Activated CD4-positive, alpha-beta T cell treated with anti-CD3 and anti-CD28 coated beads, Interleukin-10, Interleukin-2, amounts not matched to agents 100 ng/mL and 50 ng/mL, durations not matched to agents 16 hours and 8 hours (primary cell): ENCODE measurements at places on chromosomes 1 and 21.
A peak's percentile ranks its signal among the peaks of the same experiment; 100 is the strongest.

DNA sequence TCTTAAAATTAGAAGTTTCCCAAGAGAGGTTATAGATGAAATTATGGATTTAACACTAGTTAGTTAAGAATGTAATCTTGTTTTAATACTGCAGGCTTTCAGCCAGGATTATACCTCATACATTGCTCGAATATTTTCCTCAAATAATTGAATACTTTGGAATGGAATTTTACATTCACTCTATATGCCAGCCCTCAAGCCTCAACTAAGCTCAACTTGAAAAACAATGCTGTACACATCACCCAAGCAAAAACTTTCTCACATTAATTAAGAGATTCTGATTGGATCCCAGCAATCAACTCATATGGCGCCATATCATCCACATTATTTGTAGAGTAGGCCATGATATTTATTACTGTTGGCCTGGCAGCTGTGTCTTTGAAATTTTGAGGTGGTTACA, 710.7 kb upstream of the ADAMTS5 start:
- no peak for DNase-seq

GRCh38 chr1:56357927-56358690, 221.3 kb downstream of the PLPP3 start:
- DNase-seq: no peak

DNA sequence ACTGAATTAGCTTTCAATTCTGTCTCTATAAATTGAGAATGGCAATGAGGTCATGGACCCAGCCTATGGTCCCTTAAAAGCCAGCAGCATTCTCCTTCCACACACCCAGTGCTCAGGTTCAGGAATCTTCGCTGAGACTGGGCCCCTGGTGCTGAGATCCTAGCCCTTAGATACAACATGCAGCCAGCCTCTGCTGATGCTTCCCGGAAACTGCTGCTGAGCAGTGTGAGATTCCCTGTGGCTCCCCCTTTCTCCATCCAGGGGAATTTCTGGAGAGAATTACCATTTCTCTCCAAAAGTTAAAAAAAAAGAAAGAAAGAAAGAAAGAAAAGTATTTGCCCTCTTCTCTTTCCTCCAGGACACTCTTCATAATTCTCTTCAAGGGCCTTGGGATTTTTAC, 31.7 kb upstream of the RALGPS2 start:
- no peak for DNase-seq

DNA sequence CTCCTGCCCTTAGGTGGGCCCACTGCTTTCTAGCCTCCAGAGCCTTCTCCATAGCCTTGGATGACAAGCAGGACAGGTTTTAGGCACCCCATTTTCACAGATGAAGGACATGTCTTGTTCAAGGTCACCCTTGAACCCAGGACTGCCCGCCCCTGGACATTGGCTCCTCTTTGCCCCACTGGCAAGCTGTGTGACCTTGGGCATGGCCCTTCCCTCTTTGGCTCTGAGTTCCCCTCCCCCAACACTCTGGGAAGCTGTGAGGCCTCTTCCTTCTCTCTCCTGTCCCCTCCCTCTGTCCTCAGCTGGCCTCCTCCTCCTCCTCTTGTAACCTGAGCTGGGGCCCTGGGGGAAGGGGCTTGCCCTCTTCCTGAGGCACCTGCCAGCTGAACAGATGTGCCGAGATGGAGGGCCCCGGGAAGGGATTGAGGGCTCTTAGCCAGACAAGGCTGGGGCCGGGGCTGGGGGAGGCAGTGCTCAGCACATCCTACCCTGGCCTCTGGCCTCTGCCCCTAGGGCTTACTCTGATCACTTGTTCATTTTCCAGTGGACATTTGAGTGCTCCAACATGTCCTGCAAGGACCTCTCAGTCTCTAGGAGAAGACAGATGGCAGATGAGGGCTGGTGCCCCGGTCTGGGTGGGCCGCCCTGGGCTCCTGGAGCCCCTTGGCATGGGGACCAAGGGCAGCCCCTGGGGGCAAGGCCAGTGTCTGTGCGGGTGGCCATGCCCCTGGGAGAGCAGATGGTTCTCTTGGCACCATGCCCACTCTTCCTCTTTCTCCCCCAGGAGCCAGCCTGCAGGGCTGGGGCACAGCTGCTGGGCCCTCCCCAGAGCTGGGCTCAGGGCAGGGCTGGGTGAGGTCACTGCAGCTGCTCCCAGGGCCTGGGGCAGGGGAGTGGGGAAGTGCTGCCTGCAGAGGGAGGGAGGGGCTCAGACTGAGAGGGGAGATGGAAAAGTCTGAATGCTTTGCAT, 10.7 kb downstream of the FOXO6 start:
- DNase-seq: no peak

DNA sequence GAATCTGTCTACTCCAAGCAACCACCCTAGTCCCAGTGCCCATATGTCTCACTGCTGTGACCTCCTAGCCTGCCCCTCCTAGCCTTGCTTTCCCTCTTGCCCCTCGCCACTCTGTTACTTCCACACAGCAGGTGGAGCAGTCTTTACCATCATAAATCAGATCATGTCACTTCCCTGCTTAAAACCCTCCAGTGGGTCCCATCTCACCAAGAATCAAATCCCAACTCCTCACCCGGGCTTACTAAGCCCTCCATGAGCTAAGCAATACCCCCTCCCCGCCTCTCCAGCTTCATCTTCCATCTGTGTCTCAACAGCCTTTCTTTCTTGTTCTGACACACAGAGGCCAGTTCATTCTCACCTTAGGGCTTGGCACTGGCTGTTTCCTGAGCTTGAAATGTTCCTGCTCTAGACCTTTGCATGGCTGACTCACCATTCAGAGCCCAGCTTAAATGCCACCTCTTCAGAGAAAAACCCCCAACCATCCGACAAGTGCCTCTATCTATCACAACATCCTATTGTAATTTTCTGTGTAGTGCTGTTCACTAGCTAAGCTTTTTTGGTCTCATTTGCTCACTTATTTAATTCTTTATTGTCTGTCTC, 22.3 kb downstream of the KNCN start:
- peak; percentile 76 for DNase-seq

DNA sequence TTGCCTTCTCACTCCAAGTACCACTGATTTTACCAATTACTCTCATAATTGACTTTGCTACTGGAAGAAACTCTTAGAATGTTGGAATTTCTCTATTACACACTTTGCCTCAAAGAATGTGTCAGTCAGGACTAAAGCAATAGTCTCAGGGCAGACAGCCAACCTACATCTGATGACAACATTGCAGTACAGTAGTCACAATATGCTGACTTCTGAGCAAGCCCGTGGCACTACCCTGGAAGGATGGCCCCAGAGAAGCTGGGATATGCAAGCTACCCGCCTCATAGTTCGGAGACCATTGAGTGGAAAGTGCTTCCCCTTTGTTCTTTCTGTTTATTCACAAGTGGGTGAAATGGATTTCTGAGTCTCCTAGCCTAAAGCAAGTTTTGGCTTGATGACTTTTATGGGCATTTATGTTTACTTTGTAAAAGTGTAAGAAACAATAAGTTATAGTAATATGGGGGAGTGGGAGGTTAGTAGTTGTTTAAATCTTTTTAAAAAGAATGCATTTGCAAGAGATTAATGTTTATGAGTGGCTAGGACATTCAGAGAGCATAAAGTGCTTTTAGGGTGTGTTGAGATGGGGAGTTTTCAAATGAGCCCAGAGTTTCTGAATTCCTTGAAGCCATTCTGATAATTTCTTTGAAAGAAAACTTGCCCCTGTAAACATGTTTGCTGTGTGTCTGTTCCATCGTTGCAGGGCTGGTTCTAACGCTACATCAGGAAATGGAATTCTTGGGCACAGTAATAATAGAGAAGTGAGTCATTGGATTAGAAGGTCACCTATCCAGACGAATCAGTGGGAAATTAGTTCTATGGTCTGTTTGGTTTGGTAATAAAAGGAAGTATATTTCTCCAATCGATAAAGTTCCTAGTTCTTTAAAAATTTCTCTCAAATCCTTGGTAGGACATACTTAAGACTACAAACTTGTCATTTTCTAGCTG, 63.8 kb downstream of the LMO4 start:
- DNase-seq: no peak

DNA sequence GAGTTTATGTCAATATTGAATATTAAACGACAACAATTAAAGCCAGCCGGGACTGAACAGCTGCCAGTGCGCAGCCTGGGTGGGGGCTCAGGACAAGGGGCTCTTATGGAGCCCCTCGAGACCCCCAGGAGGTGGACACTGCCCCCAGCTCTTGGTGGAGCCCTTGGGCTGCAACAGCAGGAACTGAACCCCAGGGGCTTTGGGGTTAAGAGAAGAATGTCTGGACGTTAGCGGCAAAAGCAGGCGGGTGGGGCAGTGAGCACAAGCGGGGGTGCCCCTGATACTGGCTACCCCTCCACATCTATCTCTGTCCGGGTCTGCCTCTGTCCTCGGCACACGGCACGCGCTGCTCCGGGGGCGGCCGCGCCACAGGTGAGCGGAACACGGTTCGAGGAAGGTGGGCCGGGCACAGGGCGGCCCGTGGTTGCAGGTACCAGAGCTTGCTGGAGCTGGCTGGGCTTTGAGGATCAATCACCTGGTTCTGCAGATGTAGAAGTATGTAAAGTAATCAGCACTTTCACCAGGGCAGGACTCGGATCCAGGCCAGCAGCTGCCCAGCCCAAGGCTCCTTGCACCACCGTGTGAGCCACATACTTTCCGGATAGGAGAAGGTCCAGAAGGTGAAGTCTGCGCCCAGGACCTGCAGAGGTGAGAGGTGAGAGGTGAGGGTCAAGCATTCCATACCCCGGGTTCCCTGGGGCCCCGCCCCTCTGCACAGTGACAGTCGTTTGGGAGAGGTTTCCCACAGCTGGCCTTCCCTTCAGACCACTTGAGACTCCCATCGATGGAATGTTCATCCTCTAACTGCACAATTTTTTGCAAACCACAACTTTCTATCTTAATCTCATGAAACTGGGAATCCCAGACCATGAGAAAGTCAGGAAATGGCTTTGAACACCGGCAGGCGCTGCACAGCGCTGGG, 12.4 kb upstream of the POFUT2 start:
- no peak for DNase-seq

DNA sequence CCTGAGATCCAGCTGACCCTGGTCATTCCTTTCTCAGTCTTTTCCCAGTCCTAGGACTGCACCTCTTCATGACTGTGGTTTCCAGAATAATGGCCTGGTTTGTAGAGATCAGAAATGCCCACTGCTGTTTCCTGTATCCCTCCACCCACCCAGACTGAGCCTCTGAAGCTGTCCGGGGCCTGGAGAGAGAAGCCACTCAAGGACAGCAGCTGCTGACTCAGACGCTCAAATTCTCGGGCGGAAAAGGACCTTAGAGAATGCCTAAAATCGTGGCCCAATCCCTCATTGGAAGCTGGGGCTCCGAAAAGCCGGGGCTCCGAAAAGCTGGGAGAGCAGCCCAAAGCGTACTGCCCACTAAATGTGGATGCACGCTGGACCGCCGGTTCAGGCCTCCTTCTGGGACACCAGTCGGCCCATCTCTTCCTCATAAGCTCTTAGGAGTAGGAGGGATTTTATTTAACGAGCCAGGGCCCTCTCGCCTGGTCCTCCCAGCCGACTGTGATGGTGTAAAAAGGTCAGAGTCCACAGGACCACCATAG, 7.8 kb upstream of the GPR61 start:
- DNase-seq: no peak

DNA sequence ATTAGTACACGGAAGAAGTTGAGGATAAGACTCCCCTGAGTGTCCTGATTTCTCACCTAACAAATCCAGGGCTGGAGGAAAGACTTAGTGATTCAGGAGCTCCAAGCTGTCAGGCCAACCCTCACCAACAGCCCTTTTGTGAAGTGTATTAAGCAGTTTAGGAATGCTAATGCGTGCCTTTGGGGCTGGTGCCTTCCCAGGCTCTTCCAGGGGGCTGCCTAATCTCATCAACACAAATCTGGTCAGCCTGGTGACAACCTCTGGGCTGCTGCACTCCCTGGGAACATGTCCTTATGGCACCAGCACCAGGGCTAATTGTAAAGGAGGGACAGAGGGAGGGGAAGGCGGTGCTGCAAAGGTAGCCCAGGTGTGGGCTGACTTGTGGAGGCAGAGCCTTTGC, 15.5 kb downstream of the CSMD2 start:
- DNase-seq: no peak

DNA sequence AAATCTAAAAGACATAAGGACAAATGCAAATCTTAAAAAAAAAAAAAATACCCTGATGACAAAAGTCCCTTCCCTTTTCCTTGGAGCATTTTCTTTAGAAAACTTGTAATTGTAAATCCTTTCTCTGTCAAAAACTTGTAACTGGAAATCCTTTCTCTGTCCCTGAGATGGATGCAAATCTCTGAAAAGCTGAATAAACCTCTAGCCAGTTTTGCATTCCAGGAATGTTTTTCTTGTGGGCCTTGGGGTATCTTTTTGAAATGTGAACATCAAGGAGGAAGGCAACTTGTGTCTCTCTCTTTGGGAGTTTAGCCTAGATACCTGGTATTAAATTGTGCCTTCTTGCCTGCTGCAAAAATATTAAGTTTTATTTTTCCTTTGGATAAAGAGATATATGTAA, 305.3 kb downstream of the KCNT2 start:
- DNase-seq: no peak

DNA sequence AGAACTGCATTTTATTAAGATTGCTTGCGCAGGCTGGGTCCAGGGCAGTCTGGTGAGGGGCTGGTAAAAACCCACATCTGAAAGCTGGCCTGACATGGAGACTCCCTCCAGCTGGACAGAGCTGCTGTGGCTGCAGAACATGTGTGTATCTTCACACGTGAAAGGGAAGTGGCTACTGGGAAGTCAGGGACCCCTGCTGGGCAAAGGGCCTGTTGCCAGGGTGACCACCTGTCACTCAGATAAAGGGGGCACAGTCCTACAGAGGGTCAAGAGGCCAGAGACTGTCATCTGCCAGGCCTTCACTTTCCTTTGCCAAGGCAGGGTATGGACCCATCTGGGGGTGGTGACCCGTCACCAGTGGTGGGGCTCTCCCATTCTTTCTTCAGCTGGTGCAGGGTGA, 17.5 kb downstream of the NKAIN1 start:
- DNase-seq: no peak

- no peak for DNase-seq
Measured at GRCh38 chr1:75126611-75127101, 7.5 kb upstream of the LHX8 start.

- no peak for DNase-seq
Measured at GRCh38 chr21:42432695-42433094, 29.0 kb downstream of the UBASH3A start.

DNA sequence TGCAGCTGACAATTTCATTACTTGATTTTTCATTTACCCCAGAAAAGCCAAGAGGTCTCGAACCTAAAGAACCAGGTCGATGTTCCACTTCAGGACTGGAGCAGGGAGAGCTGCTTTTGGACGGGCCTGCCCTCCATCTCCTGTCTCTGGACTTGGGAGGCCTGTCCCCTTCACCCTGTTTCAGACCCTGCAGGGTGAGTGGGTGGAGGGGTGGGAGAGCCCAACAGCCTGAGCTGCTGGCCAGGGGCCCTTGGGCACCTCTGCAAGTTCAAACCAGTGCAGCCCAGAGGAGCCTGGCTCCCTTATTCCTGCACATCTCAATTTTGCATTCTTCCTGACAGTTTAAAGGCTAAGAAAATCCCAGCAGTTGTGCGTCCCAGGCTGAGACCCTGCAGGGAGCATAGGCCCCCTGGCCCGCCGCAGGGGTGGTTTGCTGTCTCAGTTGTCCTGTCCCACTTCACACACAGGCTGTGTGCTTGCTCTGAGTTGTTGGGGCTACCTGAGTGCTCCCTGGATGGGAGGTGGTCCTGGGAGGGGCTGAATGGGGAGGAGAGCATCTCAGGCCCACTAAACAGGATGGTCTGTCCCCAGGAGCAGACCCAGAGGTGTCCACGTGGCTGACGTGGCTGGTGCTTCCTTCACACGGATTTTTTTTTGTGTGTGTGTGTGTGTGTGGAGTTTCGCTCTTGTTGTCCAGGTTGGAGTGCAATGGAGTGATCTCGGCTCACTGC, 443.7 kb downstream of the PTPRU start:
- no peak for DNase-seq

GRCh38 chr1:205430696-205431305, 8.9 kb upstream of the LEMD1 start:
- peak; percentile 40 for DNase-seq
